ENCODE measurements at places on chromosomes 12 and 14.

DNA sequence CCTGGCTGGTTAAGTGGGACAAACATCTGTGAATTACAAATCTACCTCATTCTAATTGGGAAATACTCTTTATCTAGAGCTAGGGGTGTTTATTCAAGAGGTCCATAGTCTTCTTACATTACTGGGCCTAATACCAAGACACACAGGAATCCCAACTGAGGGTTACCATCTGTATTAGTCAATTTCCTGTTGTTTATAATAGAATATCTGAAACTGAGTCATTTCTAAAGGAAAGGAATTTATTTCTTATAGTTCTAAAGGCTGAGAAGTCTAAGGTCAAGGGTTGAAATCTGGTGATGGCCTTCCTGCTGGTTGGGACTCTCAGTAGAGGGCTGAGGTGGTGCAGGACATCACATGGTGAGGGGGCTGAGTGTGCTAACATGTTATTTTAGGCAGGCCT lies 36.0 kb downstream of the RTRAF start:
- DNase-seq, result no peak

DNA sequence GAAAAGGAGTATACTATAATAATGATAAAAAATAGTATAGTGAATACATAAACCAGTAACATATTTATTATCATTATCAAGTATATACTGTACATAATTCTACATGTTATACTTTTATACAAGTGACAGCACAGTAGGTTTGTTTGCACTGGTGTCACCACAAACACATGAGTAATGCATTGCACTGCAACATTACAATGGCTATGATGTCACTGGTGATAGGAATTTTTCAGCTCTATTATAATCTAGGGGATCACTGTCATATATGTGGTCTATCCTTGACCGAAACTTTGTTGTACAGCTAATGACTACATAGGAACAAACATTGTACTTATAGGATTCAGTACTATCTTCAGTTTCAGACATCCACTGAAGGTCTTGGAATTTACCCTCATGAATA lies 165.8 kb upstream of the SYT1 start:
- DNase-seq, result no peak

DNA sequence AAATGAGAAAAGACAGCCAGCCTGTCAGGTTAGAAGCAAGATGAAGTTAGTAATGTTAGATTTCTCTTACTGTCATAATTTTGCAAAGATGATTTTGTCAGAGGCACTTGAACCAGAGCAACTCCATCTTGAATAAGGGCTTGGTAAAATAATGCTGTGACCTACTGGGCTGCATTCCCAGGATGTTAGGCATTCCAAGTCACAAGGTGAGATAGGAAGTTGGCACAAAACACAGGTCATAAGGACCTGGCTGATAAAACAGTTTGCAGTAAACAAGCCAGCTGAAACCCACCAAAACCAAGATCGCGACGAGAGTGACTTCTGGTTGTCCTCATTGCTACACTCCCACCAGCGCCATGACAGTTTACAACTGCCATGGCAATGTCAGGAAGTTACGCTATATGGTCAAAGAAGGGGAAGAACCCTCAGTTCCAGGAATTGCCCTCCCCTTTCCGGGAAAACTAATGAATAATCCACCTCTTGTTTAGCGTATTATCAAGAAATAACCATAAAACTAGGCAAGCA lies 1313.5 kb upstream of the TMEM132C start:
- no peak for DNase-seq

DNA sequence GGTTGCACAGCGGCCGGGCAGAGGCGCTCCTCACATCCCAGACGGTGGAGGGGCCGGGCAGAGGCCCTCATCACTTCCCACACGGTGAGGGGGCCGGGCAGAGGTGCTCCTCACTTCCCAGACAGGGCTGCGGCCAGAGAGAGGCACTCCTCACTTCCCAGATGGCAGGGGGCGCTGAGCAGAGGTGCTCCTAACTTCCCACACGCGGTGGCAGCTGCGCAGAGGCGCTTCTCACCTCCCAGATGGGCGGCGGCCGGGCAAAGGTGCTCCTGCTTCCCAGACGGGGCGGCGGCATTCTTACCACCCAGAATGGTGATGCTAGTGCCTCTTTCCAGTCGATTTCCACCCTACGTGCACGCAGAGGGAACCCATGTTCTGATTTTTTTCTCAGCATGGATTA lies 304.4 kb downstream of the RGS6 start:
- DNase-seq, result no peak

GRCh38 chr14:87873741-87874140 lies 119.2 kb downstream of the GALC start:
- no peak for DNase-seq

GRCh38 chr12:121038861-121039668 lies at the start of gene OASL:
TSS of gene OASL (minus strand) at chr12:121039246. CDS start at chr12:121038971, 275 bp downstream.
- DNase-seq, result peak; percentile 77

DNA sequence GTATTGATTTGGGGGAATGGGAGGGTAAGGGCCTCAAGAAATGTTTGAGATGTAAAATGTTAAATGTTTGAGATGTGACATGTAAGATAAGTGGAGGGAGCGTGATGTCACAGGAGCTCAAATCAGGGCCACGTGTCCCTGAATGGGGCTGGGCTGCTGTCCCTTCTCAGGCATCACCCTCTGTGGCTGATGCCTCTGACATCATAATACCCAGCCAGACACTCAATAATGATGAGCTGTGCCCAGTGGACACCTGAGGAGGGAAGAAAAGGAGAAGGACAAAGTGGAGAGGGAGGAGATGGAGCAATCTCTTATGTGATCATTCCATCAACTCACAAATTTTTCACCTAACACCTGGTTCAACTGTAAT lies 120.8 kb downstream of the SAMD4A start:
- DNase-seq, result no peak

- no peak for DNase-seq
Observed at GRCh38 chr12:128361400-128361995, 94.5 kb downstream of the TMEM132C start.

- no peak for DNase-seq
Observed at GRCh38 chr14:80781972-80782367, 159.6 kb downstream of the CEP128 start.

DNA sequence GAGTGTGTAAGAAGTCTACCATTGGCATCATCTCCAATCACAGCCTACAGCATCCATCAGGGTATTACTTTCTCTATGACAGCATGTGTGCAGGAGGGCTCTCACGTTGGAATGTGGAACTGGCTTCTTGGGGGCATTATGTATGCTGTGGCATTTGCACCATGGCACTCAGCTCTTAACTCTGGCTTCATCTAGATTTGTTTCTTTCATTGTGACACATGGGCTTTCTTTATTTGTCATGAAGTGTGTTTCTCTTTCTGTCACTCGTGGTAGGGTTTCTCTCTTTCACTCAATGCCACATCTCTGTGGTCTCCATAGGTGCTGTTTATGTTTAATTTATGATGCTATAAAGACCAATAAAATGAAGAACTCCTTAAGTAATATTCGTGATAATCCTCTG lies 191.2 kb upstream of the GARIN2 start:
- DNase-seq, result no peak

DNA sequence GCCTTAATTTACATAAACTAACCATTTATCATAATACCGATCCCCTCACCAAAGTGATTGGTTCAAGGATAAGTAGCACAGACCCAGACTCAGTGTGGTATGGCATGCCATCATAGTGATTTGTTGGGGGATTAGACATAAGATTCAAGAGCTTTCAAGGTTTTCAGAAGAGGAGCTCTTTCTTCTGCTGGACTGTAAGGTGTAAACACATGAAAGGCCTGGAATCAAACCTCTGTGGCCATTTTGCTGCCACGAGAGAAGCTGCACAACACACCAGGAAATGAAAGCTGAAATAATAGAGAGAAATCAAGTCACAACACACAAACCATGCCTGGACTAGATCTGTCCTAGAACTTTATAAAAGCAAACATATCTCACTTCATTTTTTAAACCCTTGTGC lies 30.8 kb downstream of the BTG1 start:
- DNase-seq, result no peak

DNA sequence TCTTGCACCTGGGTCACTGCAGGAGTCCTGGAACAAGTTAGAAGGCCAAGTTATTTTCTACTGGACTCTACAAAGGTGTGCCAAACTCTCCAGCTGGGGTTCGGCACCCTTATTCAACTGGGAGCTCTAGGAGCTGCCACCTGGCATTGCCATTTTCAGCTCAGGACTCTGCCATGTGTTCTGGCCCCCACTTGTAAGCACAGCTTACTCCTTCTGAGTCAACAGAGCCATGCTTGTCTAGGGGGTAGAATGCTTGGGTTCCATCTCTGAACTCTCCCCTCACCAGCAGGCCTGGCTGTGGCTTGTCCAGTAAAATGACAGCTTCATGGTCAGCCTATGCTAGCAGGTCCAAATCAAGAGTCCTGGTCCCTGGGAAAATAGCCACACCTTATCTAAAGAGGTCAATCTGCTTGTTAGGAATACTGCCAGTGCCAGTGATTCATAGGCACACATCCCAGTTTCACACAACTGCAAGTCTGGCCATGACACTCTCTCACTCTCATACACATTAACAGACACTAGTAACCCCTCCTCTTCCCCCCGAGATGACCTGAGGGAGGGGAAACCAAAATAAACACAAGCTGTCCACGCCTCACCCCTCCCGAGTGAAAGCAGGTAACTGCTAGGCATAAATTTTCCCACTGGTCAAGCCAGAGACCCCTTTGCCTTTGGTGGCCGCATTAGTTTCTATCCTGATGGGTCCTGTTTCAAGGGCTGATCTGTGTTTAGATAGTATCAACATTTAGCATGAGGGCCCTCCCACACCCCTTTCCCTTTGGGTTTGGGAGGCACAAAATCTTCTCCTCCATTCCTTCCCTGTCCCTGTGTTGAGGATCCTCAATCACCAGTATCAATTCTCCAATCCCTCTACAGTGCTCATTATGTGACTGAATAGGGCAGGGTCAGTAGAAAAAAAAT lies 182.3 kb upstream of the GZMB start:
- DNase-seq, result peak; percentile 28

DNA sequence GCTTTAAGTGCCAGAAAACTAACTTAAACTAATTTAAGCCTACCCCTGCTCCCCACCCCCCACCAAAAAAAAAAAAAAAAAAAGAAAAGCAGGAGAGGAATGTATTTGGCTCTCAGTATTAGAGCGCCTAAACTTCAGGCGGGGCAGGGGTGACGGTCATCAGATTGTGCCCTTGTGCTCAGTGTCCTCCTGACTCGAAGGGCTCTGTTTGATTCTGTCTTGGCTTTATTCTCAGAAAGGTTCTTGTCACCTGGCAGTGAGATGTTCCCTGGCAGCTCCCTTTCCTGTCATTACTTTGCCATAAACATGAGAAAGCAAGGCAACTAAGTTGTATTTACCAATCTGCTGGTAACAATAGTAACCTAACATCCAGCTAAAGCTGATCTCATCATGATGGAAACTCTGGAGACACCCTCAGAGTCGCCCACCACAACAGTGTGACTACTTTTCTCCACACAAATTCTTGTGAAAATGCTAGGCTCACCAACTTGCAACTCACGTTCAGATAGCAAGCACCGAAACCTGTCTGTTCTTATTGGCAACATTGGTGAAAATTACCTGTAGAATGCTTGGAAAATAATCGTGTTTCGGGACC lies 39.0 kb upstream of the WNK1 start:
- no peak for DNase-seq

- DNase-seq, result no peak
Observed at GRCh38 chr14:102979406-102979805, 56.9 kb downstream of the AMN start.

DNA sequence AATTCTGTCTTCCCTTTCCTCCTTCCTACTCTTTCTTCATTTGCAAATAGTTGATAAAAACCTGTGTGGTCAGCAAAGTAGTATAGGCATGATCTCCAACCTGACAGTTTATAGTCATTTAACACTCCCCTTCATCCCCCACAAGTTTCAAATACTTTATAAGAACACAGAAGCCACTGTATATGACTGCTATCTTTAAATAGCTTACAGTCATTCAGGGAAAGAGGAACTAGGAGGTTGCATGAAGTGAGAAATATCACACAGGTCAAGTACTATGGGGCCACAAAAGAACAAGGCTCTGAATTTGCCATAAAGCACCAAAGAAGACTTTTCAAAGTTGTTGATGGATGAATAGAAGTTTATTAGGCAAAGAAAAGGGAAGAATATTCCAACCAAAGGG lies 431.3 kb downstream of the NPAS3 start:
- DNase-seq, result no peak

- no peak for DNase-seq
Observed at GRCh38 chr14:53947094-53947445, 9.6 kb downstream of the BMP4 start.

- DNase-seq, result peak; percentile 69
Observed at GRCh38 chr12:109714141-109714912, 702 bp downstream of the FAM222A start.

GRCh38 chr12:106644335-106645073 lies 61.7 kb downstream of the RFX4 start:
- no peak for DNase-seq

GRCh38 chr12:3945671-3946070 lies 72.5 kb upstream of the PARP11 start:
- DNase-seq, result no peak

DNA sequence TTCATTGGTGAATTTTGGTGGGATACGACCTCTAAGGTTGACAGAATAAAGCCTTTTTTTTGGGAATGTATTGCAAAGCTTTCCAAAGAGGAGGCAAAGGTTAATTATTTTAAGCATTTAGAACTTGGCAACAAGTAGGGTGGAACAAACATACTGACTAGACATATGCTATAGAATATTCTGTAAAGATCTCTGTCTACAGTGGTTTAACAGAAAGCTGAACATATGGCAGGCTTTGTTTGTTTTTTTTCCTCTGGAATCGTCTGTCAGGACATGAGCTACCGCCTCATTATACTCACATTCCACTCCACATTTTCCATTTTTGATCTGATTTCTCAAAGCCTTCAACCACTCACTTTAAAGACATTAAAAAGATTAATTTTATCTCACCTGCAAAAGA lies 153.4 kb upstream of the PELI2 start:
- no peak for DNase-seq

- no peak for DNase-seq
Observed at GRCh38 chr12:12964255-12964654, 12.3 kb upstream of the GPRC5D start.

DNA sequence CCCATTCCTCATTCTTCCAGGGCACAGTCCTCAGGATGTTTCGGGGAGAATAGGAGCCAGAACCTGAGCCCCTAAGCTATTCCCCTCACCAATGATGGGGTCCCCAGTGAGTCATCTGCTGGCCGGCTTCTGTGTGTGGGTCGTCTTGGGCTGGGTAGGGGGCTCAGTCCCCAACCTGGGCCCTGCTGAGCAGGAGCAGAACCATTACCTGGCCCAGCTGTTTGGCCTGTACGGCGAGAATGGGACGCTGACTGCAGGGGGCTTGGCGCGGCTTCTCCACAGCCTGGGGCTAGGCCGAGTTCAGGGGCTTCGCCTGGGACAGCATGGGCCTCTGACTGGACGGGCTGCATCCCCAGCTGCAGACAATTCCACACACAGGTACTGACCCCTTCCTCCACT lies 1.3 kb downstream of the SLC39A5 start:
- no peak for DNase-seq

- DNase-seq, result no peak
Observed at GRCh38 chr14:50726372-50727107, 58.4 kb upstream of the SAV1 start.
